ENCODE measurements at places on chromosomes 7 and 10. TPM values are rescaled to one million over a fixed set of nuclear protein-coding genes. Genes with fewer than 3 reads are reported as not detected.

- no peak for DNase-seq
Observed at GRCh38 chr7:45073031-45073785, 15.6 kb downstream of the NACAD start.

DNA sequence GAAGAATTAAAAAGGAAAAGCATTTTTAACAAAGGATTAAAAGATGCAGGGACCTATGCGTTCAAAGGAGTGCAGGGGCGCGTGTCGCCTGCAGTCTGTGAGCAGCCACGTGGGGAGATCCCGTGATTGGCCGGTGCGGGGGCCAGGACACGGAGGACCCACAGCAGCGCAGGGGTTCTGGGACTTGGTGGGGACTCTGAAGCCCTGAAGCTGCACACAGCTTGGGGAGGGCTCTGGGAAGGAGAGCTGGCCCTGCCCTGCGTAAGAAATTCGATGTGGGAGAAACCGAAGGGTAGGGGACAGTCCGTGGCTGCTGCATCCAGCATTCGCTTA is 268.1 kb downstream of the KLF6 start:
- DNase-seq: no peak

DNA sequence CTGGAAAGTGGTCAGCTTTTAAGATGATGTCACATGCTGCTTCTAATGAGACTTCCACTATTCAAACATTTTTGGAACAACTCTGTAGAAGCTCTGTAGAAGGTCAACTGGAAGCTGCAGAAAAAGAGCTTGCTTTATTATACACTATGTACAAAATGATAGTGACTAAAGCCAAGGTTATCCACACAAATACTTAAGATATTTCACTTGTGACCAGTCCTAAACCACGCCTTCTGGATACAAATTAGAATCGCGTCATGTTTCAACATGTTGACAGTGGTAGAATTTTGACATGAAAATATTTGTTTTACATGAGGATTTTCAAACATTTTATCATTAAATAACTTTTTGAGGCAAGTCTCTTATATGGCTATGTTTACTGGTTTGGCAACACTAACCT is 499.6 kb upstream of the PHF14 start:
- DNase-seq: no peak

DNA sequence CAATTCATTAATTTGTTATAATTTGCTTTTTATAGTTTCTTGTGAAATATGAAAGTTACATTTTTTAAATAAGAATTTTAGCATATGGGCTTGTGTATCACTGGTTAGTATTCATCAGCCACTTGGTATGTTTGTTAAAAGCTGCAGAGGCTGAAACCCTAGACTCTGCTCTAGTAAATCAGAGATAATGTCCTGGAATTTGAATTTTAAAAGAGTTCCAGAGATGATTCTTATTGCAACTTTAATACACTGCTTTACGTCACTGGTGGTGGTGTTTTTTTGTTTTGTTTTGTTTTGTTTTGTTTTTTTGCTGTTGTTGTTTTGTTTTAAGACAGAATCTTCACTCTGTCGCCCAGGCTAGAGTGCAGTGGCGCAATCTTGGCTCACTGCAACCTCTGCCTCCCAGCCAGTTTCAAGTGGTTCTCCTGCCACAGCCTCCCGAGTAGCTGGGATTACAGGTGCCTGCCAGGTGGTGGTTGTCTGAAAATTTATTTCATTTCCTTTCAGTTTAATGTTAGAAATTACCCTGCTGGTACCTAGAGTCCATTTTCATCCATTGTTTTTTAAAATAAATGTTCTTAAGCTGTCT is 43.8 kb downstream of the PTPN12 start:
- no peak for DNase-seq

GRCh38 chr7:93159490-93159889 is 11.3 kb upstream of the SAMD9L start:
- no peak for DNase-seq

SEPHS1 gene
- total RNA-seq: 43.4 TPM

DNA sequence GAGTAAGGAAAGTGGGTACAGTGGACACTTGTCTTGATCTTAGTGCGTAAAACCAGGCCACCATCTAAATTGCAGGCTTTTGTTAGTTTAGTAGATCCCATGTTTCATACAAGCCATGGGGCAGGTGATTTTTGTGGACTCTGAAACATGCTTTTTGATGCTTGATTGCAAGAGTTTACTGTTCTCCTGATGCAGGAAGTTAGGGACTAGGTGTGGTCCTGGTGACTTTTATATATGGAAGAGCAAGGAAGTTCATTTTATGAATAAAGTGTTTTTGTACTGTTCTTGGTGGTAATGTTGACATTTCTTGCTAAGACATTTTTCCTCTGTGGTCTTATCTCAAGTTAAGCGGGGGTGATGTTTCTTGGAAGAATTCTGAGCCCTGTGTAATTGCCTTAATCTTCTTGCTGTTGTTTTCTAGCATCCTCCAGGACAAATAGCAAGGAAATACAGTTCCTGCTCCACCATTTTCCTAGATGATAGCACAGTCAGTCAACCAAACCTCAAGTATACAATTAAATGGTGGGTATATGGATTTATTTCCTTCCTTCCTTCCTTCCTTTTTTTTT is 89.0 kb upstream of the GJD4 start:
- DNase-seq: no peak

DNA sequence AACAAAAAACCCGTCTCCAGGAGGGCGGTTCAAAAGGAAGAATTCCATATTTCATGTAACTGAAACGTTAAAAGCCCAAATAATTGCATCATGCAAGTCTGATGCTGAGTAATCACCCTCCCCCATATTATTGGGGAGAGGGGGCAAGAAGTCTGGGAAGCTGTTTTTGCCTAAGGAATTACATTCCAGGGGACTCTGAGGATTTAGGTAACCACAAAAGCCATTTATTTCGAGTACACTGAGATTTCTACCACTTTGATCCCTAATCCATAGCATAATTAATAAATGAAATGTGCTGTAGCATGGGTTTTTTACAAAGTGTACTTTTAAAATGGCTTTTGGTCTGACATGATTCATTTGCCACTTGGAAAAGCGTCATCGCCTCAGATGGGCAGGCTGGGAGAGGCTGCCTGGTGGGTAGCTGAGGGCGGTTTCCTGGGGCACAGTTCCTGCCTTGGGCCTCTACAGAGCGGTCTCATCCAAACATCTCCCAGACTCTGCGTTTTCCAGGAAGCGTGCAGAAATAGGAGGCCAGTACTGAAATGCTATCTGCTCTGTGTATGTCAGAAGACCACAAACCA is 106.5 kb downstream of the TCF7L2 start:
- no peak for DNase-seq

All from cerebellum (tissue), 4 donors.